ENCODE measurements at places on chromosomes 16 and 17.
A peak's percentile ranks its signal among the peaks of the same experiment; 100 is the strongest.

DNA sequence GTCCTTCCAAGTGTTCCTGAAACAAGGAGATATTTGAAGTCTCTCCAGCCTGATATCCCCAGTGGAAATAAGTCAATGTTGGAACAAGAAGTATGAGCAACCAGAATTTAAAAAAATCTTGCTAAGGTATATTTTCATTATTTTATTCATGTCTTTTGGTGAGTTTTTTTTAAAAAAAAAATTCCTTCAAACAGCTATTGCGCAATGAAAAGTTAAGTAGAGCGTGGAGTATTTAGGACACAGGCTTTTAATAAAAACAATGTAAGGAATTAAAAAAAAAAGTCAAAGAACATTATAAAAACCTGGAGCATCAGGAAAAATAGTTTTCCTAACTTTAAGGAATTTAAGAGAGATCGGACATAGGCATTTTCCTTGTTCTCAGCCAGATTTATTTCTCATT is 940.4 kb downstream of the KCNJ2 start:
- DNase-seq: no peak

GRCh38 chr17:44071772-44072171 is 1.2 kb downstream of the G6PC3 start:
- no peak for DNase-seq

DNA sequence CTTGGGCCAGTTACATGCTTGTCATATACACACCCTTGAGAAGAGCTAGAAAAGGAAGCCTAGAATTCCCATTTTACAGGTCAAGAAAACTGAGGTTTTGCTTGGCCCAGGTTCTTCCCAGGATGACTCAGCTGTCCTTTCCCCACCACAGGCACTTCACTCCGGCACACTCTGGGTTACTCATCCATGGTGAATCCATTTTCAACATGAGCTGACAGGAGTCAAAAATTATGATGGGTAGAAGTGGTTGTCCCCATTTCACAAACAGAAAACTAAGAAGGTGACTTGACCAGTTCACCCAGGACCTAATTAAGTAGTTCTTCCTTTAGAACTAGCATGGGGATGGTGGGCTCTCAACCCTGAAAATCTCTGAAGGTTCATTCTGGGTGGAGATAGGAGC is 67.2 kb downstream of the USP22 start:
- no peak for DNase-seq

DNA sequence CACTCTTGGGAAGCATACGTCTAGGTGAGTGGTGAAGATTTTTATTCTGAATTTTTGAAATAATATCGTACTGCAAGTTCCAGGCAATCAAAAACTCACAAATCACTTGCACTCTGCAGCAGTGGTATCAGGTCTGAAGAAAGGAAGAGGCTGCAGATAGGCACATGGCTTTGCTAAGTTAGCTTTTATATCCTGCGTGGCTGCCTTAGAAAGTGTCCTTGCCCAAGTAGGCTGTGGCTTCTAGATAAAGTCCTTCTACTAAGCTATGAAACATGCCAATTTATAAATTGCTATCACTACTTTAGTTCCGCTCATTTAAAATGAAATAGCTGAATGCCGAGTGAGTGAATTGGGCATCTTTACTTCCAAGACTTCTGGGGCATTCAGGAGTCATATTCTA is 17.9 kb downstream of the WWOX start:
- no peak for DNase-seq

- DNase-seq: no peak
These were observed 66.1 kb downstream of the AXIN2 start for GRCh38 chr17:65495122-65496055.

- no peak for DNase-seq
These were observed 5.8 kb upstream of the RPRML start for GRCh38 chr17:46984892-46985291.

DNA sequence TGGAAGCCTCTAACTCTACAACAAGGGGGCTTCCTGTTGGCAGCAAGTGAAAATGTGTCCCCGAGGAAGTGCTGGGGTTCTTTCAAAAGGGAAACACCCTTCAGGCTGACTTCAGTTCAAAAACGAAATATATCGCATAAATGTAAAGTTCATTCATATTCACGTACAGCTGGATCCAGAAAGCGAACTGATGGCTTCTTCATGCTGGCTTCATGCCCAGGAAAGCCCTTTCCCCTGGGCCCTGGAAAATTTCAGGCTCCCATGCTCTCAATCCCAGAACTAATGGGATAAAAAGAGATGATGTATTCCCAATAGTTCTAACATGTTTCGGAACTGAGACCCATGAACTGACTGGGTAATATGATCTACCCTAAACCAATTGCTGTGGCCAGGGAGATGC is 104.7 kb upstream of the CDH13 start:
- DNase-seq: no peak

DNA sequence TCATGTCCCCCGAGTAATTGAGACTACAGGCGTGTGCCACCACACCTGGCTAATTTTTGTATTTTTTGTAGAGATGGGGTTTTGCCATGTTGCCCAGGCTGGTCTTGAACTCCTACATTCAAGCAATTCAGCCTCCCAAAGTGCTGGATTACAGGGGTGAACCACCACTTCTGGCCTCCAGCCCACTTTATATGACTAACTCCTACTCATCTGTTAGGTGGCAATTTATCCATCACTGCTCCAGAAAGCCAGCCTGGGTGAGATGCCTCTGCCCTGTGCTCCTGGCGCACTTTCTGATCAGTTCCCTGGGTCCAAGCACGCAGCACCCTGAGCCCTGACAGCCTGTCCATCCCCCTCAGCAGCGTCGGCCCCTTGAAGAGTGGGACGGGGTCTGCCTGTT is 29.4 kb downstream of the ADAM11 start:
- DNase-seq: no peak

DNA sequence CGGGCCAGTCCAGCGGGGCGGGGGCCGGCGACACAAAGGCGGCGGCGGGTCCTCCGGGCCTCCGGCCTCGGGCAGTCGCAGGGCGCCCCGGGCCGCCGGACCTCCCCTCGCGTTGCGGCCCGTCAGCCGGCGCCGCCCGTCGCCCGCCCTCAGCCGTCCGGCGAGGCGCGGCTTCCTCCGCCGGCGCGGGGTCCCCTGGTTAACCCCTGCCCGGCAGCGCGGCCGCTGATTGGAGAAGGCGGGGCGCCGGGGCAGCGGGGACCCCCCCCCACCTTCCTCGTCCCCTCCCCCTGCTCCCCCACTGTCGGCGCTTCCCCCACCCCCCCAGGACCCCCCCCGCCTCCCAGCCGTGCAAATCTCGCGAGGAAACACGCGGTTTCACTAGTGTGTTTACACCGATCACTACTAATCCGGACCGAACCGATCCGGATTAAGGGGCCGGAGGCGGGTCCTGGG is at the start of gene TLK2:
Gene TLK2 (plus strand): TSS at position 402 of the 456 bp plus-strand sequence. CDS start 2,301 bp downstream, outside the sequence.
- peak; percentile 95 for DNase-seq

DNA sequence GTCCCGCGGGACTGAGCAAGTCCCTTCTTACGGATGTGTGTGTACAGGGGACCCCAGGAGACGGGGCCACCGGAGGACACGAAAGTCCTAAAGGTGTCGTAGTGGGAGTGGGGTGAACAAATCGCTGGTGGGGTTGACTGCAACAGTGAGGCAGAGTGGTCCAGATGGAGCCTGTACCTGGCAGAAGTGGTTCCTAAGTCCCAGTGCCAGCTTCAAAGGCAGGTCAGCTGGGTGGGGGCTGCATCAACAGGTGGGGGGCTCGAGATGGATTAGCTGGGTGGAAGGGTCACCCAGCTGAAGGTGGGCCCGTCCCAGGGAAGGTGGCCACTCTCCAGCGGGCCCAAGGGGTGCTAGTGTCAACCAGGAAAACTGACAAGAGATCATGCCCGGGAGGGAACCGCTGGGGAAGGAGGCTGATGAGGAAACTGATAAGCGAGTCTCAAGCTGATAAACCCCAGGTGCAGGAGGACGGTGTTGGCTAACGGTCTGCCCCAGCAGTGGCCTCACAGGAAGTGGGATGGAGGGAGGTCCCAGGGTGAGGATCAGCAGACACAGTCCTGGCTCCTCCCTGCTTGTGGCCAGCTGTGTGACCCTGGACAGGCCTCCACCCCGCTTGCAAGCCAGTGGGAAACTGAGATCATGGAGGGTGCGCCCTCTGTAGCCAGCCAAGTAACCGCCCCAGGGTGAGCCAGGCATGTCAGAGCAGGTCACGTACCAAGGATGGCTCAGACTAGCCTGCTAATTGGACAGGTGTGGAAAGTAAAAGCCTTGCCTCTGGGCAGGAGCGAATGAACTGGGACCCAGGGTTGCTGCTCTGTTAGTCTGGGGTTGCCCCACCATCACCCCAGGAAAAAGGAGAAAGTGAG is 1.0 kb downstream of the ORAI3 start:
- DNase-seq: peak; percentile 97

GRCh38 chr17:79176792-79177601 is 102.4 kb downstream of the ENGASE start:
- DNase-seq: no peak

GRCh38 chr17:42459801-42460281 is 1.2 kb downstream of the ATP6V0A1 start:
- DNase-seq: no peak

GRCh38 chr17:50180111-50180510 is 14.3 kb downstream of the SGCA start:
- no peak for DNase-seq

DNA sequence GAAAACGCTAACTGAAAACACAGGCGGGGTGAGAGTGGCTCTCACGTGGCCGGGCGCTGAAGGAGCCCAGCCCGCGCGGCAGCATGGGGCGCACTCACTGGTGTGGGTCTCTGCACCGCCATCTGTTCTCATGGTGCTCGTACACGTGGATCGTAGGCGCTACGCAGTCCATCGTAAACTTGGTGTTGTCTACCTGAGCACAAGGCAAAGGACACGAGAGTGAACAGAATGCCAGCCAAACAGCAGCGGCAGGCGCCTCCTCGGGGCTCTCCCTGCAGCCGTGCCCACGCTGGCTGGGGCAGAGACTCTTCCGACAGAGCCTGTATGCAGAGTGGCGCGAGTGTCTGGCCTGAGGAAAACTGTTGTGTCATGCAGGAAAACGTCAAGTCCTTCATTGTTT is 19.1 kb downstream of the EMC8 start:
- no peak for DNase-seq

- DNase-seq: no peak
These were observed 460.9 kb downstream of the SLC39A11 start for GRCh38 chr17:72631568-72631948.

- DNase-seq: no peak
These were observed 9.3 kb downstream of the SSTR5 start for GRCh38 chr16:1081734-1082265.

GRCh38 chr17:16923097-16923903 is 48.6 kb downstream of the TNFRSF13B start:
- DNase-seq: peak; percentile 59

- no peak for DNase-seq
These were observed 10.4 kb downstream of the CHAD start for GRCh38 chr17:50458270-50458669.

DNA sequence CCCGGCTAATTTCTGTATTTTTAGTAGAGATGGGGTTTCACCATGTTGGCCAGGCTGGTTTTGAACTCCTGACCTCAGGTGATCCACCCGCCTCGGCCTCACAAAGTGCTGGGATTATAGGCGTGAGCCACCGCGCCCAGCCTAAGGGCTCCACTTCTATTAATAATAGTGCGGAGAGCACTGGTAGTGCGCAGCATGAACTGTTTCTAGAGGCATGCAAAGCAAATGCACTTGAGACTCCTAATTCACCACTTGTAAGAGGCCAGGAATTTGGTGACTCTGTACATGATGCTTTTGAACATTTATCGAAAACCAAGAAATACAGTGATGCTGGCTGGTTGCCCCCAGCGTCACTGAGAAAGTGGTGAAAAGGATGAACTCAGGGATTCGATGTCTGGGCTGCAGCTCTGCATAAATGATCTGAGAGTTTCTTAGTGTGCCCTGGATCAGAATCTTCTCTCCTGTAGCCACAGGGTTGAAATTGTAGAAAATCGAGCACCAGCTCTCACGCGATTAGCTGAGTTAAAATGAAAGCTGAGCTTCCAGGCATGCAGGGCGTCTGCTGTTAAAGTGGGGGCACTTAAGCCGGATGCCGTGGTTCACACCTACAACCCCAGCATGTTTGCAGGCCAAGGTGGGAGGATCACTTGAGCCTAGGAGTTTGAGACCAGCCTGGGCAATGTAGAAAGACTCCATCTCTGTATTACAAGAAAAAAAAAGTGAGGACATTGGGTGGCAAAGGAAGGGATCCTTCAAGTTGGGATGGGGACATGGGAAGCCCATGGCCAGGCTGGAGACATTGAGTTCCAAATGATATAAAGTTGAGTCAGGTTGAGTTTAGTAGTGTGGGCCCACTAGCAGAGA is 4.8 kb downstream of the RNF213 start:
- DNase-seq: no peak

- no peak for DNase-seq
These were observed 5.3 kb downstream of the GOSR1 start for GRCh38 chr17:30482555-30482954.

GRCh38 chr17:21218101-21218500 is 4.1 kb upstream of the TMEM11 start:
- no peak for DNase-seq

DNA sequence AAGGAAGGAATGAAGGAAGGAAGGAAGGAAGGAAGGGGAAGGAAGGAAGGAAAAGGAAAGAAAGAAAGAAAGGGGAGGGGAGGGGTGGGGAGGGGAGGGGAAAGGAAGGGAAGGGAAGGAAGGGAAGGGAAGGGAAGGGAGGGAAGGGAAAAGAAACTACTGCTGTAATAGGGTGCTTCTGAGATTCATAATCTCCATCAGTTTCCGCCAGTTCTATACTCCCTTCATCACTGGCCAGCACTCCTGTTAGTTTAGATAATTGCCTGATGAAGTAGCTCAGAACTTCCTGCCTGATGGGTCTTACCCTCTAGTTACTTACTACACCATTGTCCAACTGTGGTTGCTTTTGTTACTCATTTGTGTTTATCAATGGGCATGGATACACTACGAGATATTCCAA is 2.0 kb upstream of the KRTAP9-6 start:
- no peak for DNase-seq

DNA sequence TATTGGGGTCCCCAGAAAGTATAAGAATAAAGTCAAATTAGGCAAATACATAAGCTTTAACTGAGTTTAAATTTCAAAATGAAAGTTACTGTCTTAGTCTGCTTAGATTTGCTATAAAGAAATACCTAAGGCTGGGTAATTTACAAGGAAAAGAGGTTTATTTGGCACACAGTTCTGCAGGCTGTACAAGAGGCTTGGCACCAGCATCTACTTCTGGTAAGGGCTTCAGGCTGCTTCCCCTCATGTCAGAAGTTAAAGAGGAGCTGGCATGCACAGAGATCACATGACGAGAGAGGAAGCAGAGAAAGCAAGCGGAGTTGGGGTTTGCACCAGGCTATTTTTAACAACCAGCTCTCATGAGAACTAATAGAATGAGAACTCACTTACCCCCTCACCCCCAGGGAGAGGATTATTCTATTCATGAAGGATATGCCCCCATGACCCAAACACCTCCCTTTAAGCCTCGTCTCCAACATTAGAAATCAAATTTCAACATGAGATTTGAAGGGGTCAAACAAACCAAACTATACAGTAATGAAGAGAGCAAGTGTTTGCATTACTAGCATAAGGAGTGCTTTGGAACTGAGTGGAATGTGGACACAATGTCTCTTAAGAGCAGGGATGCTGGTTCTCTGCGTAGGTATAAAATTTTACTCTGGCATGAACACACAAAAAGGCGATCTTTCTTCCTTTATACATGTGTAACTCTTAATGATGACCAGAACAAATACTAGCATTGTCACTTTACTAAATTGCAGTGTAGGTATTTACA is 292.8 kb upstream of the PMFBP1 start:
- no peak for DNase-seq
